ENCODE measurements at places on chromosomes 1 and 21.

GRCh38 chr1:4710592-4711415, 56.4 kb downstream of the AJAP1 start:
- DNase-seq: no peak

- no peak for DNase-seq
Measured at GRCh38 chr1:195717651-195718050, 890.6 kb downstream of the KCNT2 start.

DNA sequence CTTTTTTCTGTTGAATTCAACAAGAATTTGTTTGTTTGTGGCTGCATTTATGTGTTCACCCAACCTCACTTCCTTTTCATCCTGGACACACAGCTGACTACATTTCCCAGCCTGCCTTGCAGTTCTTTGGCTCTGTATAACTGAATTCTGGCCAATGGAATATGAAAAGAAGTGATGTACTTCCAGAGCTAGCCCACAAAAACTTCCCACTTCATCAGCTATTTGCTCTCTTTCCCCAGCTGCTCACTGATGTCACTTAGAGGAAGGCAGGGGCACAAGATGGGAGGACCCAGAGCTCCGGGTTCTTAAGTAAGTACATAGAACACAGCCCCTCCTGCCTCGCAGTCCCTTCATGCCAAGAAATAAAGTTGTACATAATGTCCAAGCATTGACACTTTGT, 235.0 kb upstream of the FGGY start:
- DNase-seq: no peak

- DNase-seq: no peak
Measured at GRCh38 chr1:42002220-42002619, 83.5 kb upstream of the HIVEP3 start.

DNA sequence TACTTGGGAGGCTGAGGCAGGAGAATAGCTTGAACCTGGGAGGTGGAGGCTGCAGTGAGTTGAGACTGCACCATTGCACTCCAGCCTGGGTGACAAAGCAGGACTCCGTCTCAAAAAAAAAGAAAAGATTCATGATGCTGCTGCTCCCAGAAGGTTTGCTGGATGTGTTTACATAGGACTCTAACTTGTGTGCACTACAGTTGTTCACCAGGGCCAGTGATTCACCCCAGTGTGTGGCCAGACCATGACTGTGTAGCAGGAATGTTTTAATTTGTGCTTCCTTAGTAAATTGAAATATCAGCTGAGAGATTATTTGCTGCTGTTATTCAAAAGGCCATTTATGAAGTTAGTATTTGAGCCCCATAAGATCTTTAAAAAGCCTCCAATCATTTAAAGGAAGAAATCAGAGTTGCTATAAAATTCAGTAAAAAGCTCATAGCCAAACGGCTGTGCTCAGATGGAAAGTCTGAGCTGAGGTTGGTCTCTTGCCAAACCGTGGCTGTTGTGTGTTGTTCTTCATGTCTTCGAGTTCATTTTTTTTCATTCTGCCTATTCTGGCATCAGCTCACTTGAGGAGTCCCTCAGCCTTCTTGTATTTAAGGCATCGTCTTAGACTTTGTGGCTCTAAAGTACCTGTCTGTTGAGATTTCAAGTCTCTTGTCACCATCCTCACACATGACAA, 18.1 kb upstream of the PGD start:
- no peak for DNase-seq

DNA sequence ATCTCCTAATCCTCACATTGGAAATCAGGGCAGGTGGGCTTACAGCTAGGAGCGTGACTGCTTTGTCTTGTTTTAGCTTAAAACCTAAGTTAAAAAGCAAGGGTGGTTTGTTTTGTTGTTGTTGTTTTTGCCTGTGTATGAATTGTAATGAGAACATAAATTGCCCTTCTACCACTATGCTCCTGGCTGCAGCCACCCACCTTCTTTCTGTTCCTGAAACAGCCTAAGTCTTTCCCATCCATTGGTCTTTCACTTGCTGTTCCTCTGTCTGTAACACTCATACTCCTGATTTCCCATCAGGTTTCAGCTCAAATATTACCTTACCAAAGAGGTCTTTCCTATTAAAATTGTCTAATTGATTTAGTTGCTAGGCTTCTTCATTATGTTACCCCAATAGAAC, 604 bp upstream of the TMEM79 start:
- DNase-seq: no peak

- no peak for DNase-seq
Measured at GRCh38 chr1:29991815-29992214, 731.6 kb downstream of the MATN1 start.

GRCh38 chr1:26694638-26695355, 1.0 kb upstream of the ARID1A start:
- no peak for DNase-seq

- DNase-seq: peak; percentile 18
Measured at GRCh38 chr1:157490467-157491165, 61.7 kb downstream of the FCRL5 start.
